ENCODE measurements at places on chromosomes 6 and 20.

DNA sequence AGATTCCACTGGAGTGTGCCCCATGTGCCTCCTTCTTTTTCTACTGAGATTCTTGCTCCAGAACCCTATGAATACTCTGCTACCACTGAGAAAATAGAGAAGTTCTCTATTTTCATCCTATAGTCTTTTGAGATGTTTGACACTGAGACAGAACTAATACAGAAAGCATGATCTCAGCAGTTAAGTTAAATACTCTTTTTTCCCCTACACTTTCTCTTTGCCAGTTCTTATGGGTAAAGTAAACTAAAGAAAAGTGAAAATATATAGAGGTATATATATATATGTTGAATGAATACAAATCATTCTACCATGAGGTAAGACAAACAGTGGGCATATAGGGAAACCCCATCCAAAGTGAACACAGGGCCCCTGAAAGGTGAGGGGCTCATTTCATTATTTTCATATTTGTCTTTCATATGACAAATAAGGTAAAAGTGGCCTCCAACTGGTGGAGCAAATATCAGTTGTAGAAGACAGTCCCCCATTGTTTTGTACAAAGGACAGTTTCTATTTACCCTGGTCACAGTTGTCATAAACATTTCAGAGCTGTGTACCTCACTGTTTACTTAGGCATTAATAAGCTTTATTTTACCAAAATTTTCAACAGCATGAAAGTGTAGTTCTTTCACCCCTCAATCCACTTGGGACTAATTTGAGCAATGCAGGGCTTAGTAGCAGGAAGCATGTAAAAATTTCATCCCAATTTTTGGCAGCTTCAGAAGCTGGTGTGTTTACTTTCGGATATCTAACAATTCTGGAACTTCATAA is 188.3 kb upstream of the MARCKS start:
- DNase-seq, result no peak

- peak; percentile 67 for DNase-seq
These were observed 427 bp downstream of the GINM1 start for GRCh38 chr6:149566410-149567193.

DNA sequence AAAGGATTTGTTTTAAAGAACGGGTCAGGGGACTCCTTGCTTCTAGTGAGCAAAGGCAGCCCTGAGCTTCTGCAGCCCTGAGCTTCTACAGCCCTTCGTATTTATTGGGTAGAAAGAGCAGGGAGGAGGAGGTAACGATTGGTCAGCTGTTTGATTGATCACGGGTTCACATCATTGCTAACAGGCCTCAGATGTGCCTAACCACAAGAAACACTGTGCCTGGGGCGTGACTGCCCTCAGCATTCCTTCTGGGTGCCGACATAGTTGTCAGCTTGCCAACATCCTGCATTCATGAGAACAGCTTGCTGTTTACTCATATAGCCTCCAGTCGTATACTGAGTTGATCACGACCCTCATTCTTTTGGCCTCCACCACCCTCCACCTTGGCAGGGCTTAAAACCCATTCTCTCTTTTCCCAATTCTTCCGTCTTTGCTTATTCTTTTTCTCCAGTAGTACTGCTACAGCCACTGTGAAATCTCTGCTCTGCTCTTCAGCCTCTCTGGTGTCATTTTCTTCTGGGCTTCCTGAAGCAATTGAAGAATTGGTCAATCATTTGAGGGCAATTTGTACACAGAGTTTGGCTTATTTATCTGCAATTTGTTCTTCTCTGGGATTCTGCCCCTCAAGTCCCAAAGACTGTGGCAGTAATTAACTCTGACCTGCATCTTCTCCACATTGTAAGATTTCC is 25.4 kb upstream of the NOP56 start:
- no peak for DNase-seq

DNA sequence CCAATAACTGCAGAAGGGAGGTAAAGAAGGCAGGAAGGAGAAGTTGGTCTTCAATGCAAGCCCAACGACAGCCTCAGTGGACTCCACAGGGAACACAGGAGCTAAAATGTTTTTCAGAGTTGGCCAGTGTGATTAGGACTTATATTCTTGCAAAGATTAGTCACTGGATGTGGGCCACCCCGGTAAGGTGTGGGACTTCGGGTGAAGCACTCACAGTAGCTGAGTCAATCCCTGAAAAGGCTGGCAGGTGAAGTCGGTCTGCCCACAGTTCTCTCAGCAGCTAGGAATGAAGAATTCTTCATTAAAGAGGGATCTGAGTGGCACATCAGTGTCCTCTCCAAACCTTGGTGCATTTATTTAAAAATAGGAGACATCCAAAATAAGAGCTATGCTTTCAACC is 94.8 kb downstream of the KLHL32 start:
- DNase-seq, result no peak

DNA sequence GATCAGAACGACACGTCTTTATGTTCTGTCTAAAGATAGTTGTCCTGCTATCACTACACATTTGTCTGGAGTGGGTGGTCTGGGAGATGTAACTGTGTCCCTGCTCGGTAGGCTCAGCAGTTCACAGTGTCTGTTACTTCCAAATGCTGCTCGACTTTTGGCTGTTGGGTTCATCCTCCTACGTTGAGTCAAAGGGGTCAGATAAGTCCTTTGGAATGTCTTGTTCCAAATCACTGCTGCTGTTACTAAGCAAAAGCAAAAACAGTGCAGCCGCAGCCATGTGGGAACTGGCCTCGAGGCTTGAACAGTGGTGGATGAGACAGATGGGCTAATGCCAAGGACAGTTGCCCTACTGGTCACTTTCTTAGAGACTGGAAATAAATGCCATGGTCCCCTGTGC is 272.2 kb upstream of the MAP3K7 start:
- no peak for DNase-seq

GRCh38 chr6:123213921-123214320 is 217.9 kb downstream of the CLVS2 start:
- no peak for DNase-seq

DNA sequence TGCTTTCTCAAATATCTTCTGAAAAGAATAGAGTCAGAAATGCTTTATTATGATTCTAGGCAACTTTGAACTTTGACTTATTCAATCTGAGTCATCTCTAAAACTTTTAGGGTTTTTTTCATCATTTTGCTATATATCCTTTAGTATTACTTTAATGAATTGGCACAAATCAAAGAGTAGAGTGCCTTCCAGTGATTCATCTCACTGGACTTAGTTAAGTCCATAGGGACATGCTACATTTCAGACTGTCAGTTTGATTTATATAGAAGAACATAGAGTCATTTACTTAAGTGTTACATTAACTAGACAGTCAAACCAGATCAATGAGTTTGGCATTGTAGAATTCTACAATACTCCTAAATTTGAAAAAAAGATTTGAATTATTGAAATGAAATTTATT is 1235.7 kb upstream of the MAP3K7 start:
- no peak for DNase-seq

- DNase-seq, result no peak
These were observed 37.0 kb downstream of the RNF217 start for GRCh38 chr6:124999105-124999764.

DNA sequence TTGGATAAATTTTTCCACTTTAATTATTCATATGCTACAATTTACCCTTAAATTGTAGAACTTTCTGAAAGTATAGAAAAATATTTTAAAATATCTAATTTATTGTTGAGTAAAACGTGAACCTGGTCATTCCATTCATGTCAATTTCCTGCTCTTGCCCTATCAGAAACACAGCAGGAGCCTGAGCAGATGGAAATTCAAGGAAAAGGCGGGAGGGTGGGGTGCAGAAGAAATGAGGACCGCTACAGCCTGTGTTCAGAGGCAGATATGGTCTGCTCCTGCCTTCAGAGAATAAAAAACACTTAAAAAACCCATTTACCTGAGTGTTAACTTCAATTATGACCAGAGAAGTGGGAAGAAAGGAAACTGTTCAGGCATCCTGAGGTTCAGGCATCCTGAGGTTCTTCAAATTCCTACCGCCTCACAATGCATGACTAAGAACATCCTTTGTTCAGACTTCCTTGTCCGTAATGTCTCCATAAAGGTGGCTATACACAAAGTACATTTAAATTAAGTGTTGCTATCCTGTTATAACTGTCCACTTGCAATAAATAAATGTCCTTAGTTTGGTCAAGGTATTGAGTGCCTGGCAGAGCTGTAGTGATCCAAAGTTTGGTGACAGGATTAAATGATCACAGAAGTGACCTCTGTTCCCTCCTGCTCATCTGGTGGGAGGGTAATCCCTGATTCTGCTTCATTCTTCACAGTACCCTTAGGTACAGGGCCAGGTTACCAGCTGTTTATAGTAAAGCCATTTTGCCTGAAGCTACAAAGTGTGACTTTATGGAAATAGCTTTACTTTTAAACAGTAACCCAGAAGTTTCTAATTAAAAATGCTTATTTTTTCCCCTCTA is 109.1 kb downstream of the MAN1A1 start:
- peak; percentile 38 for DNase-seq

- DNase-seq, result no peak
These were observed 679 bp upstream of the RING1 start for GRCh38 chr6:33207552-33208090.
